NB4 (cell line): ENCODE measurements at places on chromosomes 11 and 22.

- no peak for DNase-seq
These were observed 5.0 kb downstream of the FTH1 start for GRCh38 chr11:61962213-61963015.

GRCh38 chr22:45169591-45170466 lies 6.1 kb downstream of the NUP50 start:
- peak; percentile 50 for DNase-seq

DNA sequence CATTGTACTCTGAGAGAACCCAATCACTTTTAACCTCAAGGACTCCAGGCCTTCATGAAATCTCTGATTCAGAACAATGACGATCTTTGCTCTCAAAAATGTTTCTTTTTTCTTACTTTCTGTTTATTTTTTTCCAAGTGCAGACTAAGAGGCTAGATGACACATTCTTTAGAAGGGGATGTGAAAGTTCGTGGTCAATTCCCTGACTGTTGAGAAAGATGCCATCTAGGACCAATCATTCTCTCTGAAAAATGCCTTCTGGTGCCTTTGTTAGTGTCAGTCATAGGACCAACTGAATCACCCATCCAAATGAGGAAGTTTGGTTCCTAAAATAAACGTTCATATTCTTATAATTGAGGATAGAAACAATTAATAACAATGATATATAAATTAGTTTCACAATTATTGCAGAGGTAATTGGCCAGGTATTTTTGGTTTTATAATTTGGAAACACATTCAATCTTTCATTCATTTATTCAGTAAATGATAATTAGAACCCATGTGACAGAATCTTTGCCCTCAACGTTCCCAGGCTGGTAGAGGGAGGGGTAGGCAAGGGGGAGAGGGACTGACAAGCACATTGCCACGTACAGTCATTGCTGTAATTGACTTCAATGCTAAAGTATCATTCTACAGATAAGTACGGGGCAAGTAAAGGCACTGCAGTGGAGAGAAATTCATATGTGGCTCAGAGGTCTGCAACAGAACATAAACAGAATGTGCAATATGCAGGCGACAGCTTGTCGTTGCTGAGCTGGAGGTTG lies 333.4 kb upstream of the MPPED2 start:
- peak; percentile 41 for DNase-seq

DNA sequence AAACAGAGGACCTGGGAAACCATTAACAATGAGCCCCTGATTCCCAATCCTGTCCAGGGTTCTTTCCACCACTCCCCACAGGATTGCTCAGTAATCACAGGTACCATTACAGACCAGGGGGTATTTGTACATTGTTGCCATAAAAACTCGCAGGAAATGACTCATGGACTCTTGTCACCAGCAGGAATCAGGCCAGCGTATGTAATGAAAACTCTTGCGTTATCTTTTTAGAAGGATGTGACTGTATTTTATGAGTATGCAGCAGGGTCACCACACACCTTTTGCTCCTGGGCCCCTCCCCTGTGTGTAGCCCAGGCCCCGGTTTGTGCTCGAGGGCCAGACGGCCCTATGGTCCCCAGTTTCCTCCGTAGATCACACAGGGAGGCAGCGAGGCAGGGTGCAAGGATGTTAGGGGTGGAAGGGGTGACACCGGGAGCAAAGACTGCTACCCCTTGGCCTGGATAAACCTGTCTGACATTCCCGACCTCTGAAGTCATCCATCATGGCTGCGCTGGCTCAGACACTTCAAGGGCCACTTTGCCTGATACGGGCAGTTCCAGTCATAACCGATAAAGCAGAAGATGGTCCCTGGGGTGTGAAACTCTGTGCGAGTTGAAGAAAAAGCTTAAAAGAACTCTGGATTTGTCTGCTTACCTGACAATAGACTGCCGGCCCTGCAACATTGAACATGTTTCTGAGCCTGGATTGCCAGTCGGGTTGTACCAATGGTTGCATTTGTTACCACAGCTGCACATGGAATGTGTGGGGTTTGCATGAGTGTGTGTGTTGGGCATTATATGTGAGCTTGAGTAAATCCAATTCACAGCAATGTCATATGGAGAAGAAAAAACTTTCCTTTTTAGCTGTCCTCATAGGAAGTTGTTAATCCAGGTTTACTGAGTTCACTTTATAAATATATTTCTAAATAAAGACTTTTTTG lies 56.9 kb downstream of the MICAL2 start:
- peak; percentile 78 for DNase-seq

- no peak for DNase-seq
These were observed 8.7 kb downstream of the PRDM11 start for GRCh38 chr11:45155058-45155551.

DNA sequence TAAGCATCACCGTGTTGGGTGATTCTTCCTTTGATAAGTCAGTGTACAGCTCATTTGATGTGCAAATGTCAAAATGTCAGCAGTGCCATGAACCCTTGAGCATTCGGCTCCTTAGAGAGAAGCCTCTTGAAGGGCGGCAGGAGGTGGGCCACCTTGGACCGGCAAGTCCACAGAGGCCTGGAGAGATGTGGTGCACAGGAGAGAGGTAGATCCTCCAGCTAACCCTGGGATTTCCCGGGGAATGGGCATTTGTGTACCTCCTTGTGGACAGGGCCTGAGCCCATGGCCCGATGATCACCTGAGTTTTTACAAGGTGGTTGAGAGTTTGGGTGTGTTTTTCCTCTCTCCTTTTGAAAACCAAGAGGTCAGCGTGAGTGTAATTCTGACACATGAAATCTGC lies 133.2 kb upstream of the RCN1 start:
- no peak for DNase-seq

GRCh38 chr11:67022341-67022933 lies 497 bp upstream of the SYT12 start:
- peak; percentile 20 for DNase-seq

GRCh38 chr11:84012171-84012826 lies 726.1 kb upstream of the CCDC90B start:
- no peak for DNase-seq

DNA sequence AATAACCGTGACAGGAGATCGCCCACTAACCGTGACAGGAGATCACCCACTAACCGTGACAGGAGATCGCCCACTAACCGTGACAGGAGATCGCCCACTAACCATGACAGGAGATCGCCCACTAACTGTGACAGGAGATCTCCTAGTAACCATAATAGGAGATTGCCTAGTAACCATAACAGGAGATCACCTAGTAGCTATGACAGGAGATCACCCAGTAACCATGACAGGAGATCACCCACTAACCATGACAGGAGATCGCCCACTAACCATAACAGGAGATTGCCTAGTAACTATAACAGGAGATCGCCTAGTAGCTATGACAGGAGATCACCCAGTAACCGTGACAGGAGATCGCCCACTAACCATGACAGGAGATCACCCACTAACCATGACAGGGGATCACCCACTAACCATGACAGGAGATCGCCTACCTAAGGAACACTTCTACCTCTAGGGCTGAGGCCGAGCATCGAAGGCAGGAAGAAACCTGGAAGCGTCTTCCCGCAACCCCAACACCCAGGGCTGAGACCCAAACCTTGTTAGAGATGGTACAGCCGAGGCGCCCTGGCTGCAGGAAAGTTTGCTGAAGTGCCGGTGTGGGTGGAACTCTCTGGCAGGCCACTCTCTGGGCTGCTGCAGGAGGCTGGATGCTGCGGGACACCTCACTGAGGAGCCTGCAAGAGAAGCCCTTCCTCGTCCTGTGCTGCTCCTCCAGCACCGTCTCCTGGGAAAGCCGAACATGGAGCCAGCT lies 67.5 kb upstream of the THY1 start:
- no peak for DNase-seq

- DNase-seq: no peak
These were observed 542.1 kb downstream of the MN1 start for GRCh38 chr22:27259433-27259832.

DNA sequence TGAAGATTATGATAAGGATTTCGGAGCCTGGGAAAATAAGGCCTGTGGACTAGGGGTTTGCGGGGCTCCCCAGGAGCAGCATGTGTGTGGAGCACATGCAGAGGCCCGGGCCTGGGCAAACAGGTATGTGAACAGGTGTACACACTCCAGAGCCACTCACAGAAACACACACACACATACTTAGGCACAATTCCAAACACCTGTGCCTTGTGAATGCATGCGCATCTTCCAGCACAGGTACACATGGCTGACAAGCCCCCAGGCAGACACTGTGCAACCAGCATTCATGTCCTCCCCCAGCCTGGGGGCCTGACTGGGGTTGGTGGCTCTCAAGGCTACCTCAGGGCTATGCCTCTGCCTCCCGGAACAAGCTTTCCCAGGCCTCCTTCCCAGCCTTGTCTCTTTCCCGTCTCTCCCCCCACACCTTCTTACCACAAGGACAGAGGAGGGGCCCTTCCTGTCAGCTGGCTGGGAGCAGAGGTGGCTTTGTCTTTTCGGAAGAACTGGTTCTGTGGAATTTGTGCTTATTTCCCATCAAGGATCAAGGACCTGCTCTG lies 2.6 kb upstream of the P2RY6 start:
- no peak for DNase-seq

DNA sequence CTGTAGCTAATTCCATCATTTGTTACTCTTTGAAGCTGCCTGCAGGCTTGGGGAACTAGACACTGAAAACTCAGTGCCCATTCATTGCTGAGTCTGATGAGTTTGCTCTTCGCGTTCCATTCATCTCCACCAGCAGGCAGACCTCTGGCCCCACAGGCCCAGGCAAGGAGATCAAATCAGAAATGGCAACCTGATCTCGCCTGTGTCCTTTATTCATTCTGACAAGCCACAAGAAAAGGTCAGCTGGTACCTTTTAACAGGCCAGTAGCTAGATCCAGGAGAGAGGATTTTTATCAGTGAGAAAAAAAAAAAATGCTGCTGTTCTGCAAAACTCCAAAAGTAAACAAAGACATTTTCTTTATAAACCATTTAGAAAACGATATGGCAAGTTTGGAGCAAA lies 742.5 kb downstream of the ETS1 start:
- DNase-seq: no peak

GRCh38 chr11:8283465-8284230 lies 20.0 kb upstream of the LMO1 start:
- DNase-seq: no peak

DNA sequence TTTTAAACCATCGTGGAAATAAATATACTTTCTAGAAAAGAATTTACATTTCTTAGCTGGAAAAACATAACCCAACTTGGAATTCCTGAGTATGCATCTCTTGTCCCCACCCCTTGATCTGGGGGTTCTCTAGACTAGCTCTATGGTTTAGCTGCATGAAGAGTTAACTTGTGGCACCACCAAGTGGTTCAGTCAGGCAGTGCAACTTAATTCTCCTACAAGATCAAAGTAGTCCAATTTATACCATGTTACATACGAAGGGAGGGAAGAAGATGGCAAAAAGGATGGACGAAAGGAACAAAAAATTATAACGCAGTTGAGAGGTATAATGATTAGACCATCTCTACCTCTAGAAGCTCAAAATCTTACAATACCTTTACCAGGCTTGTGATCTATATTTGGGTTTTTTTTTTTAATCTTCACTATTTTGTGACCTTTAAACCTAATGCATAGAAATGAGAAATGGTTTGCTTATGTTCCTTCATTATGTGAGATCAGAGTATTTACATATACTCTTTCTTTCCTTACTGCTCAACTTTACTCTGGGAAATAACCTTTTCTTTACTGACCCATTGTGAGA lies 28.5 kb upstream of the ALKBH3 start:
- peak; percentile 68 for DNase-seq

DNA sequence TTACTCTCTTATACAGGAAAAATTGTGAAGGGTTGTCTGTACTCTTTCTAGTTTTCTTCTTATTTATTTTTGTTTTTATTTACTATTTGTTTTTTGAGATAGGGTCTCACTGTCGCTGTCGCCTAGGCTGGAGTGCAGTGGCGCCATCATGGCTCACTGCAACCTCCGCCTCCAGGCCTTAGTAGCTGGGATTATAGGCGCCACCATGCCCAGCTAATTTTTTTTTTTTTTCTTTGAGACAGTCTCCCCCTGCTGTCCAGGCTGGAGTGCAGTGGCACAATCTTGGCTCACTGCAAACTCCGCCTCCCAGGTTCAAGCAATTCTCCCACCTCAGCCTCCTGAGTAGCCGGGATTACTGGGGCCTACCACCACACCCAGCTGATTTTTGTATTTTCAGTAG lies 18.4 kb downstream of the CUL5 start:
- peak; percentile 13 for DNase-seq

DNA sequence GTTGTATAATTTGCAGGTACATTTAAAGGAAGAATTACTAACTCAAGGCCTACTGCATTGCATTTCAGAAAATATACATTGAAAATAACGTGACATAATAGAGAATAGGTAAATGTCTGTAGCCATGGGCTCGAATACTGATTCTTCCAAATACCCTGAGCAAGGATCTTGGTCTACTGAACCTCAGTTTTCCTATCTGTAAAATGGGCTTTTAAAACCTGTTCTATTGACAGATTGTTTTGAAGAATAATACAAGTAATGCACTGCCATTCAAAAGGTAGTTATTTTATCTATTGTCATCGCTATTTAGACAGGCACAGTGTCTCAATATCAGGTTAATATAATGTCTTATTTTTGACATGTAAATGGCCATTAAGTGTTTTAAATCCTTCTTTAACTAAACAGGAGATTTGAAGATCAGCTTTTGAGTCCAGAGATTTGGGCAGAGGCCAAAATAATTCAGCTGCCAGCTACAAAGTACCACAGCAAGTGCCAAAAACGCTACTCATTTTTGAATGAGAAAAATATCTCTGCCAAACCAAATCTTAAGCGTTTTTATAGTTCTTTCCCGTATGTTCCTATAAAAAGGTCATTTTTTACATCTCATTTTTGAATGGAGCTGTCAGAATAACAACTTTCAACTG lies 56.7 kb downstream of the CTSC start:
- DNase-seq: no peak

GRCh38 chr11:92311616-92312449 lies 87.2 kb downstream of the FAT3 start:
- no peak for DNase-seq

GRCh38 chr11:72238492-72239312 lies 5.3 kb downstream of the PHOX2A start:
- no peak for DNase-seq

DNA sequence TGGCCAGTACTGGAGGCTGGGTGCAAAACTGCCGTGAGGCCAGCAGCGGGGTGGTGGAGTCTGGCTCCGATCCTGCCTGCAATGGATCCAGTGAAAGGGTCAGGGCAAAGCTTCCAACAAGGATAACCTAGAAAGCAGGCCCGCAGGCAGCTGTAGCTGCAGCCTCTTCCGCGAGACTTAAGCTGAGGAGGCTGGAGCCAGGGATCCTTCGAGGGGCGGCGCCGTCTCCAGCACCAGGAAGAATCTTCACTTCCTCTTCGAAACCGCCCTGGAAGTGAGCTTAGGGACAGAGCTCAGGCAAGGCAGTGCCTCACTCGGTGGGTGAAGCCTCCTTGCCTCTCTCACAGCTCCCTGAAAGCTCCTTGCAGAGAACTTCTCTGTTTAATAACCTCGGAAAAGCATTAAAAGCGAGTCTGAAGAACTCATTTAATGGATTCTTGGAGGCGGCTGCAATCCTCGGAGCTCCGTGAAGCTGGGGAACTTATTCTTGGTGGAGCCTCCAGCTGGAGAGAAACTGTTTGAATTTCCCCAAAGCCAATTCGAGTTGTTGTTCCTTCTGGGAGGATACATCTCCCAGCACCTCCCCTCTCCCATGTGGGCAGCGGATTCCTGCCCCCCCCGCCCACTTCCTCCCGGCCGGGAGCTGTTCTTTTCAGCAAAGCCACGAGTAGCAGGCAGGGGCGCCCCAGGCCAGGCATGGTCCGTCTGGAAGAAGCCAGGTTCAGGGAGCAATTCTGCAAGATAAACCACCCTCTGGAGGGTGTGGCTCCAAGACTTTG lies 169.9 kb downstream of the CTTN start:
- peak; percentile 37 for DNase-seq
